ENCODE measurements at places on chromosomes 7 and 10. TPM values are rescaled to one million over a fixed set of nuclear protein-coding genes. Genes with fewer than 3 reads are reported as not detected.

PRSS58 gene
- total RNA-seq: not detected

DNA sequence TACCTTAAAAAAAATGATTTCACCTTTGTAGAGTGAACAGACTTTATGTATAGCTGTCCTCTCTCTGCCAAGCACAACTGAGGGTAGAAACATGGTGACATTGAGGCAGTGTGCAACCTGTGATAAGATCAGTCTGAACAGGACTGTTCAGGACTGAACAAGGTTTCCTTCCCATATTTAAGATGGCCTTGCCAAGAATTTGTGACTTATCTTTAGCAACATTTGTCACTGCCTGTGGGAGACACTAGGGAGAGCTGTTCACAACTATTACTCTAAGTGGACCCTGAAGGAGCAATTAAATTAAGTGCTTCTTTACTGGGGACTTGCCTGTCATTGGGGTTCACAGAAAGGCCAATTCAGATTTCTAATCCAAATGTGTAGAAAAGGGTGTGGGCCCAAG, 6.7 kb downstream of the OR13A1 start:
- H3K27ac ChIP-seq: no peak overlapping the region
- H3K36me3 ChIP-seq: no peaks in the 10 kb centered on the region
- no peaks in the 10 kb centered on the region for H3K4me1 ChIP-seq
- H3K27me3 ChIP-seq: peaks cover 18% of the 10 kb centered on the region
- H3K4me3 ChIP-seq: no peak overlapping the region

CPA4 gene
- total RNA-seq: 0.72 TPM

CPN1 gene
- total RNA-seq: not detected

GRCh38 chr10:122671355-122671754, 28.3 kb downstream of the C10orf120 start:
- H3K4me1 ChIP-seq: no peaks in the 10 kb centered on the region
- no peak overlapping the region for H3K4me3 ChIP-seq
- no peak for DNase-seq
- no peaks in the 10 kb centered on the region for H3K36me3 ChIP-seq

- H3K4me3 ChIP-seq: peak overlapping the region; percentile 100
- H3K27me3 ChIP-seq: no peaks in the 10 kb centered on the region
- DNase-seq: no peak
- H3K27ac ChIP-seq: peak overlapping the region; percentile 21
- H3K36me3 ChIP-seq: peaks cover 5% of the 10 kb centered on the region
- peaks cover 60% of the 10 kb centered on the region for H3K4me1 ChIP-seq
Measured at GRCh38 chr10:73785721-73786511, 510 bp downstream of the ZSWIM8 start.

DNA sequence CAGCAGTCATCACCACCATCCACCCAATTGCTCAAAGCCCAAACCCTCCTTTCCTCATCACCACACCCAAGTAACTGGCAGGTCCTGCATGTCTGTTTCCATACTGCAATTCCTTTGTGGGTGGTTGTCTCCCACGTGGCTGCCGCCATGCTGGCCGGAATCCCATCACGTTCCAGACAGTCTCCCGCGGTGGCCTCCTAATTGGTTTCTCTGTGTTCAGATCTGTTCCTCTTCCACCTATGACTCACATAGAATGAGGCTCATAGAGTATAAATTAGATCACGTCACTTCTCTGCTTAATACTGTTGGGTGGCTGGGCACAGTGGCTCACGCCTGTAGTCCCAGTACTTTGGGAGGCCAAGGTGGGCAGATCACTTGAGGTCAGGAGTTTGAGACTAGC, 813.0 kb downstream of the TYW1 start:
- no peak overlapping the region for H3K4me3 ChIP-seq
- no peak for DNase-seq
- H3K36me3 ChIP-seq: no peaks in the 10 kb centered on the region
- H3K27me3 ChIP-seq: peaks cover 10% of the 10 kb centered on the region

PRLHR gene
- not detected for total RNA-seq

DNA sequence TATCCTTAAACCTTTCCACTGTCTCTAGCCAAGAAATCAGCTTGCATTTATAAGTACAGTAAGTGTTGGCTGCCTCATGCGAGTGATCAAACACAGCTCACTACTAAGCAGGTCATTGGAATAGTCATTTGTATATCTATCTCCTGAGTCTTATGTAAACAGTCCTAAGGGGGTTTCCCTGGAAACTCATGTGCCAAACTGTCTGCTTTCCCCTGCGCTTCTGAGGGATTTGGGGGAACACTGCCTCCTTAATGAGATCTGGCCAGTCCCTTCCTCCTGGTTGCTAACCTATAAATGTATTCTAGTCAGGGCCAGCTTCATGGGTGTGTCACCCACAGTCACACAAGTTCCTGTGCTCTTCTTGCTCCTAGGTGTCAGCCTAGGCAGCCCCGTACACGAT, 133.1 kb downstream of the CD36 start:
- H3K36me3 ChIP-seq: no peaks in the 10 kb centered on the region
- DNase-seq: no peak
- no peak overlapping the region for H3K27ac ChIP-seq
- H3K4me1 ChIP-seq: peaks cover 5% of the 10 kb centered on the region
- no peaks in the 10 kb centered on the region for H3K27me3 ChIP-seq

SORCS1 gene
- total RNA-seq: 9.1 TPM

DNA sequence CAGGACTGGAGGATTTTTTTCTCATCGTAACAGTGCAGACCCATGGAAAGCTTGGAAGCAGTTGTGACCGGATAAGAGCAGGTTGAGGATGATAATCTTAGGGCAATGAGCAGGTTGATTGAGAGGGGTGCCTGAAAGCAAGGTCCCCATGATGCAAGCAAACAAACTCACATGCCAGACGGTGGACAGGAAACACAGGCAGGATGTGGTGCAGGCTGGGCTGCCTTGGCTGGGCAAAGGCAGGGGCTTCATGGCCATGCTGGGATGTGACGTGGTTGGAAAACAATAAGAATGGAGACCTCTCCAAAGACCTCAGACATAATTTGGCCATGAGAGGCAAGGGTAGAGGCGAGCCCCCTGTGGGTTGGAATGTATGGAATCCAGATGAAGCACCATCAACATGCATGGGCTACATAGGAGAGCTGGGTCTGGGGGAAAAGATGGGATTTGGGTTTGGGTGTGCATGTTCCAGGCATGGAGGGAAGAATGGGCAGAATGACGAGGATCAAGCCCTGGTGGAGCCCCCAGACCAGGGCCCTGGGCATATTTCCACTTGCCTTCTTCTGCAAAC, 58.3 kb downstream of the IKZF1 start:
- DNase-seq: no peak
- no peaks in the 10 kb centered on the region for H3K27me3 ChIP-seq
- H3K4me3 ChIP-seq: no peak overlapping the region

Measured in neural crest cell (in vitro differentiated cells).